ENCODE measurements at places on chromosomes 4 and X.

GRCh38 chrX:31522760-31523159, 450.9 kb upstream of the FTHL17 start:
- no peak for DNase-seq

DNA sequence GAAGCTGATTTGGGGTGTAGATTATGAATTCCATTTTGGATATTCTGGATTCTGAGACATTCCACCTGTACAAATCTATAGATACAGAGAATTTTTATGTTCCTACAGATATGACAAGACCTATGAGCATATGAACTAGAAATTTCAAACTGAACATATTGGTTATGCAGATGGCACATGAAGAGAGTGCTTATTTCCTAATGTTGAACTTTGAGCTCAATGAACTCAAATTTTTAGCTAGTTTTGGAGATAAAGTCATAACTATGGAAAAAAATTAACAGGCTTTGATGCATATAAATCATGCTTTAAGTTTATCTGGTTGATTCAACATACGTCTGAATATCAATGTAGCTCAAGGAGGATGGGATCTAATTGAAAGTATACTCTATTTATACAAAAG, 8.9 kb downstream of the CHIC2 start:
- DNase-seq = no peak

DNA sequence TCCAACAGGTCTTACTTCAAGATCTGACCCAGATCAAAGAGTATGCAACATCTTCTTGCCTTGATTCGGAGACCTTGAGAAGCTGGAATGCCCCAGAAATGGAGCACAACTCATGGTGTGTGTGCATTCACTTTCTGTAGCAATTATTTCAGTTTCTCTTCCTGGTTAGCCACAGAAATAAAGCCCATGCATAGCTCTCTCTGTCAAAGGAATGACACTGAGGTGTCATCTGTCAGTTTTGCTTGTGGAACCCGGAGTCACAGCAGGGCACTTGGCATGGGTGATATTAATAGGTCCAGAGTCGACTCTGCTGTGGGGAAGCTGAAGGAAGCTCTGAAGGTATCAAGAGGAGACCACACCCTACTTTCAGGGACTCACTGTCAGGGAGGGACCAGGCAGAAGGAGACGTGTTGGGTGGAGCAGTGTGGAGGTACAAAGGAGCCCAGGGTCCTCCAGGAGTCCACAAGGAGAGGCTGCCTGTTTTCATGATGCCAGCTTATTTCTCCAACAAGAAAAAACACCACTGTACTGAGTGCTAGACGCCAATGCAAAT, 10.7 kb downstream of the CLNK start:
- DNase-seq = no peak

DNA sequence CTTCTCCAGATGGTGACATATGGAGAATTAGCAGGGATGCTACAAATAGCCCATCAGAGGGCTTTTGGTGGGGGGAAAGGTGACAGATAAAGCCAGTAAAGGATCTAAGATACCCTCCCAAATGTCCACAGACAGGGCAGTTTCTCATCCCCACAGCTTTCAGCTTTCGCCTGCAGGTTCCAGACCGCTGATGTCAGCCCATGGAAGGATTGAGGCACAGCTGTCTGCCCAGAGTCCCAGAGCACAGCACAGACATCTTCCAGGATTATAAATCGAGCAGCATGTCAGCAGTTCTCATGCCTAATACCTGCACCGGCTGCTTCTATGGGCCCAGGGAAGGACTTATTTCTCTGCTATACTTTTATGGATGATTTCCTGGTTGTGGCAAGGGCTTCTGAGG, 96.7 kb upstream of the MXRA5 start:
- DNase-seq = no peak

GRCh38 chr4:836003-836511, 10.1 kb upstream of the CPLX1 start:
- no peak for DNase-seq

DNA sequence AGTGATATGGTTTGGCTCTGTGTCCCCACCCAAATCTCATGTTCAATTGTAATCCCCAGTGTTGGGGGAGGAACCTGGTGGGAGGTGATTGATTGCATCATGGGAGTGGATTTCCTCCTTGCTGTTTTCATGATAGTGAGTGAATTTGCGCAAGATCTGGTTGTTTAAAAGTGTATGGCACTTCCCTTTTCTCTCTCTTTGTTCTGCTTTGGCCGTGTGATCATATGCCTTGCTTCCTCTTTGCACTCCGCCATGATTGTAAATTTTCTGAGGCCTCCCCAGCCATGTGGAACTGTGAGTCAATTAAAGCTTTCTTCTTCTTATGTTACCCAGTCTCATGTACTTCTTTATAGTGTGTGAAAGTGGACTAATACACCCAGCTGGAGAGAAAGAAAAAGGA, 113.0 kb upstream of the AADAT start:
- DNase-seq = no peak

GRCh38 chrX:134981910-134982309, 8.9 kb upstream of the SMIM10 start:
- no peak for DNase-seq

All from COR-L47 (cell line).